Activated CD4-positive, alpha-beta T cell treated with anti-CD3 and anti-CD28 coated beads for 4 hours (primary cell): ENCODE measurements at places on chromosomes 4 and X.

GRCh38 chrX:13099121-13099520, 54.7 kb upstream of the FAM9C start:
- DNase-seq = no peak

GRCh38 chr4:44632733-44633132, 18.7 kb downstream of the YIPF7 start:
- no peak for DNase-seq

GRCh38 chr4:165156906-165157305, 44.2 kb upstream of the TMEM192 start:
- DNase-seq = no peak

GRCh38 chr4:8286719-8287342, 17.3 kb downstream of the HTRA3 start:
- no peak for DNase-seq

GRCh38 chr4:53349091-53349491, 16.8 kb downstream of the SCFD2 start:
- no peak for DNase-seq
